BE2C (cell line): ENCODE measurements at places on chromosomes 1 and 21.

DNA sequence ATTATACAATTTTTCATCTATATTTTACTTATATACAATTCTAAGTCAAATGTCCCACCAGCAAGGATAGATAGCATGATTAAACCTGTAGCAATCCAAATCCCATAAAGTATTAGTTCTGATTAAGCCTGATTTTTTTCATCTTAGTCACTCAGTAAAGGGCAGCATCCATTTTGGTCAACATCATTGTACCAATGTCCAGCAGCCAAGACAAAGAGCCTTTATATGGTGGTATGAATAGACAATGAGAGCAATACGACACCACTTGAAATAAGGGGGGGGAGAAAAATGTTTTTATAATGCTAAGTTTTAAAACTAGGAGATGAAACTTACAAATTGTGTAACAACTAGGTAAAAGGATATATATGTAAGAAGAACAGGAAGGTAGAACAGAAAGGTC, 7.4 kb downstream of the ZNF644 start:
- DNase-seq = no peak

DNA sequence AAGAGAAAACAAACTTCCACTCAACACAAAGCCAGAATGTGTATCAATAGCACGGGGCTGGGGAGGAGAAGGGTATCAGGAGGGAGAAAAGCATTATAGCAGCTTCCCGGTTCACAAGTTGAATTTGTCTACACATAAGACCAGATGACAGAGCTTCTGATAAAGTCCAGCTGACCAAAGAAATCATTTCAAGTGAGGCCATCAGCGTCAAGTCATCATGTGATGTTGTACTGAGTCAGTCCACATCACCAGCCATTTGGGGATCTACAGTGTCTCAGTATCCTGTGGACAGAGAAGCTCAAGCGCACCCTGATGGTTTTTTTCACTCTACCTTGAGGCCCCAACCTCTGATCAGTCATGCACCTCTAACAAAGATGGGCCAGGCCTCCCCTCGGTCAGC, 33.0 kb downstream of the SETD4 start:
- no peak for DNase-seq

GRCh38 chr1:217494767-217495166, 136.1 kb downstream of the GPATCH2 start:
- DNase-seq = no peak

GRCh38 chr21:31604591-31605190, 54.8 kb upstream of the SOD1 start:
- peak; percentile 76 for DNase-seq

- peak; percentile 11 for DNase-seq
These were observed 22.7 kb downstream of the COL6A2 start for GRCh38 chr21:46120301-46121285.

GRCh38 chr1:42085596-42085995, 67.6 kb upstream of the GUCA2B start:
- no peak for DNase-seq

- DNase-seq = no peak
These were observed 15.0 kb upstream of the HMGN1 start for GRCh38 chr21:39363607-39364555.

DNA sequence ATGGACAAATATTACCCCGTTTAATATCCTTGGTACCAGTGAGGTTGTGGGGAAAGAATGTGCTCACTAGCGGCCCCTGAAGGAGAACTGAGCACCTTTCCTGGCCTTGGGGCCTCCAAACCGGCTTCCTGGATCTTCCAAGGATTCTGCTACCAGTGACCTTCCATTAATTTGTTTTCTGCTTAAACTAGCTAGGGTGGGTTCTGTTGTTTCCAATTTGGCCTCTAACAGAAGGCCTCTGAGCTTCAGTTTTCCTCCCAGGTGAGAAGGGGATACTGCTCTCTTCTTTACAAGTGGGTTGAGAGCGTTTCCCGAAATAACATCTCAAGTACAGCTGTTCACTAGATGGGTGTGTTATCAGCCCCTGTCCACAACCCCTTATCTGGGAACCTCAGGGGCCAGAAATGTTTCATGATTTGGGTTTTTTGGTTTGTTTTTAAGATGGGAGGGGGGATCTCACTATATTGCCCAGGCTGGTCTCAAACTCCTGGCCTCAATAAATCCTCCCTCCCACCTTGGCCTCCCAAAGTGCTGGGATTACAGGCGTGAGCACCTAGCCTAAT, 16.9 kb upstream of the IFNGR2 start:
- no peak for DNase-seq

DNA sequence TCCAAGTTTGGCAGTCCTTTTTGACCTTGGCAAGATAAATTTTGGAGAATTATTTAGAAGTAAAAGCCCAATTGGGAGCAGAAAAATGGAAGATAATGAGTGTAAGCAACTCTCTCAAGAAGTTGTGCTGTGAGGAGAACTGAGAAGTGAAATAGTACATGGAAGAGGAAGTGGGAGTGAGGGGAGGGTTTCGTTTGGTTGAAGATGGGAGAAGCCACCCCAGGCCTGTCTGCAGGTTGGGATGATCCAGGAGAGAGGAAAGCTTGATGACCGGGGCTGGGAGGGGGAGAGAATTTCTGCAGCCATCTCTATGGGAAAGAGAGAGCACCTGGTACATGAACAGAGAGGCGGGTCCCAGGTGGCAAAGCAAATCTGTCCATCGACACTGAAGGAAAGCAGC, 8.6 kb upstream of the RCAN1 start:
- no peak for DNase-seq

GRCh38 chr1:15876357-15877055, 29.0 kb downstream of the SPEN start:
- peak; percentile 68 for DNase-seq

- DNase-seq = peak; percentile 85
These were observed 56.8 kb downstream of the SIK1 start for GRCh38 chr21:43370091-43370658.

DNA sequence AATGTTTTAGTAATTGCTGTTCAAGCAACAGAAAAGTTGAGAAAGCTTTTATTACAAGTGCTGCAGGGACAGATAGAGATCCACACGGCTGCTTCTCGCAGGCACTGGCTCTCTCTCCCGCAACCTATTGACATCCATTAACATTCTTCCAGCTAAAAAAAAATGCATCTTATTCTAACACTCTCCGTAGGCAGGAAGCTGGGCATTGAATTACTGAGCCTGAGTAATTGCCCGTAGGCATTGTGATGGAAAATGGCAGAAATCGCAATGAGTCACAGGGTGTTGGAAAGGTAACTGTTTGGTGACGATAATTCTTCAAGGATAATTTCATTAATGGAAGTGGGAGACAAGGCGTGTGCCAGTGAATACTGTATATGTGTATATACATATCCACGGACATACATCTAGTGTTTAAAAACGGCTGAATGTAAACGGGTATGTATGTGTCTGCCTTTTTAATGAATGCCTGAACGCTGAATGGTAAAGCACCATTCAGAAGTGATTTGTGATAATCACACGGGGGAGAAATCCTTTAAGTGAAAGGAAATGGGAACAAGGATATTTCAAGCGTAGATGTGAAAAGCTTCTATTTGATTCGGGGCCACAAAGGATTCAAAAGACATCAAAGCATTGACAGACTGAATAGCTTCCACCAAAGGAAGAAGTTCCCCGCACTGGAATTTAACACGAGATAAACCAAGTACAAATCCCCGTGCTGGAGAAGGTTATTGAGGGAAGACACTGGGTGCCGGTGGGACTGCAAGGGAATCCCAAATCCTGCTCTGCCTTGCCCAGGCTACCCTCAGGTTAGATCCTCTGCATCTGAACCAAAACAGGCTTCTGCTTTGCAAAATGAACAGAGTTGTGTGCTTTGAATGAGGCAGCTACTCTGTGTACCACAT, 567.2 kb downstream of the NPHP4 start:
- no peak for DNase-seq

GRCh38 chr21:46121286-46122221, 23.6 kb downstream of the COL6A2 start:
- DNase-seq = peak; percentile 6

DNA sequence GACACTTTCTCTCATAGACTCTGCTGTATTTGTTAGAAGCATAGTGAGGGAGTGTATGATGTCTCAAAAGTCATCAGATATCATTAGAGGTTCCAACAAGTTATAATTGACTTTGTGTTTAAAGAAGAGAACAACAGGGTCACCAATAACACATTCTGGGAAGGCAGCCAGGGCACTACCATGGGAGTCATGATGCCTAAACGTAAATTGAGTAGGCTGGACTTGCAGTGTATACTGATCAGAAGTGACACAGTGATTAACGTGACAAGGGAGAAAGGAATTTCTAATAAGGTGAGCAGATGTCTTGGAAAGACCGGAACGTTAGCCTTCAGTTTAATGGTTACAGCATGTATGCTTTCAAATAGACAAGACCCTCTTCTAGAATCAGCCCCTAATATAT, 973.2 kb downstream of the NCAM2 start:
- DNase-seq = no peak

DNA sequence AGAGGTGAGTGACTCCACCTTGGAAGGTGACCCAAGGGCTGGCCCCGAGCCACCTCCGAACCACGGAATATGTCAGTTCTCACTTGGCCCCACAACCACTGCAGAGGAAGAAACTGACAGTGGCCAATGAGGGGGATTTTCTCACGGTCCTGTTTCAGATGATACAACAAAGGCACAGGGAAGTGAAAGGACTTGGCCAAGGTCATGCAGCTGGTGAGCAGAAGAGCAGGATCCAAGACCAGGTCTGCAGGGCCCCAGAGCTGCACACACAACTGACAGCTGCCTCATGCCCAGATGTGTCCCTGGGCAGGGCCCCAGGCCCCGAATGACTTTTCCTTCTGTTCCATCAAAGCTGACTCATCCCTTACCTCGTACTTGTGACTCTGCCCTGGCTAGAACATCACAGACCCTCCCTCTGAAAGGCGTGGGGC, 25.8 kb upstream of the EVA1B start:
- DNase-seq = no peak

GRCh38 chr1:211684791-211685190, 9.4 kb upstream of the NEK2 start:
- no peak for DNase-seq

DNA sequence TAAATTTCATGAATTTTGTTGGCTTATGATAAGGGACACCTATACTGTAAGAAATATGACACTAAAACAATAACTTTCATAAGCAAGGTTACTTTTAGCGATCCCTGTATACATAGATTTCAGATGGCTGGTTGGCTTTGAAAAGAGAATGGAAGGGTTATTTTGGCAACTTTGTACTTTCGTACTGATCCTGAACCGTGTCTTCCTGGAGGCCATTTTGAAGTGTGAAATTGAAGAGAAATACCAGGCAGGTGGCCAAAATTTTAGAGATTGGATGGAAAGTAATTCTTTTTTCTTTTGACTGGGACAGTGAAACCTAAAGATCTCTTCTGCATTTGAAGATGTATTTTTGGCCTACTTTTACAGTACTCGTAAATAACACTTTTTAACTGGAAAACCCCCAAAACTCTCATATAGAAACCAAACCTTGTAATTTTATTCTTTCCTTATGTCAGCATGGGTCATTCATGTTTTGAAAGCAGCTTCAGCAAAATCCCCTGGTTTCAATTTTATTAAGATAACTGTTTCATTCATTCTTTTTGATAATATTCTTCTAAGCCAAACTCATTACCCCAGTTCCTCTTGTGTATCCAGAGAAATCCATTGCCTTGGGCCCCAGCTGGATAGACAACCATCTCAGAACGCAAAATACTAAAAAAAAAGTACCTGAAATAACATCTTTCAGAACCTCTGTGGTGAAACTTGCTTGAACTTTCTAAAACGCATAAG, 38.4 kb upstream of the ZNF281 start:
- DNase-seq = no peak

DNA sequence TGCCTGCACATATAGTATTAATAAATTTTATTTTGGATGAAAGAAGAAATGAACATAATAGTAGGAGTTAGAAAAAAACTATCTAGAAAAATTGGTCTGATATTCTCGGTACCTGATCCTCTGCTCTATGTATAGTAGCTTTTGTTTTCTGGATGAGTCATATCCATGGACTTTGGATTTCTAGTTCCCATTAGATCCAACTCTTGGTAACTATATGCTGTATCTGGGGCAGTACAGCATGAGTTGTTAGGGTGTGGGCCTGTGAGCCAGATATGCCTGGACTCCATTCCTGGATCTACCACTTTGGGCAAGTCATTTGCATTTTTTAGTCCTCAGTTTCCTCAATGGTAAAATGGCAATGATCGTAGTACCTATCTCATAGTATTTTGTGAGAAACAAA, 372.2 kb upstream of the PKN2 start:
- DNase-seq = no peak

- DNase-seq = no peak
These were observed 86.9 kb downstream of the ADARB1 start for GRCh38 chr21:45161038-45161945.
